ENCODE measurements at places on chromosomes 11 and 22.

GRCh38 chr22:38073150-38074130 is 10.5 kb downstream of the SLC16A8 start:
- no peak for DNase-seq

DNA sequence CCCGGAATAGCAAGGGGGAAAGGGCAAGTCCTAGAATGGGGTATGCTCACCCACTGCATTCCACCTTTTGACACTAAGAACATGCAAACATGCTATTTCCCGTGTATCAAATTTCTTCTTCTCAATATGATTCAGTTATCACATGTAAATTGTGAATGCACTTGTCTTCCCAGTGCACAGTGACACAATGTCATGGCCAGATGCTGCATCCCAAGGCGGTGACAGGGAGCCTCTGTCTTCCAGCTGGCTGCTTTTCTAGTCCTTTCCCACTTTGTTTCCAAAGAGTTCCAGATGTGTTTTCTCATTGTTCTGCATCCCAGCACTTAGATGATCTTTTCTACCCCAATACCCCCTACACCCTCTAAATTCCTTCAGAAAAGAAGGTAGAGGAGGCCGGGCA is 12.4 kb downstream of the SLC25A18 start:
- DNase-seq: no peak

DNA sequence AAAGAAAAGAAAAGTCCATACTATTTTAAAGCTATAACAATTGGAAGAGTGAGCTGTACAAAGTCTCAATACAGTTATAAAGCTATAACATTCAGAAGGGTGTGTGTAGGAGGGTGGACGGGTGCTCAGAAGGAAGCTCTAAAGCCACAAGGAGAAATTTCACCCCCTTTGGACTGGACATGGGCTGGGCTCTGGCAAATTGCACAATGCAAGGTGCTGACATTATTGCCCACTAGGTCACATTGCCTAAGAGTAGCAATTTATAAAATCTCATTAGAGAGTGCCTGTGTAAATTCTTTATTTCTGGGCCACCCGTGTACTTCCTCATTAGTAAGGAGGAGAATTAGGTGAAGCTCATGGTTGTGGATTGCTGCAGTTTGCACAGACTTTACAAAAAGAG is 5.7 kb upstream of the APOBEC3A start:
- DNase-seq: no peak

GRCh38 chr11:61146416-61146815 is 14.8 kb downstream of the VPS37C start:
- DNase-seq: no peak

DNA sequence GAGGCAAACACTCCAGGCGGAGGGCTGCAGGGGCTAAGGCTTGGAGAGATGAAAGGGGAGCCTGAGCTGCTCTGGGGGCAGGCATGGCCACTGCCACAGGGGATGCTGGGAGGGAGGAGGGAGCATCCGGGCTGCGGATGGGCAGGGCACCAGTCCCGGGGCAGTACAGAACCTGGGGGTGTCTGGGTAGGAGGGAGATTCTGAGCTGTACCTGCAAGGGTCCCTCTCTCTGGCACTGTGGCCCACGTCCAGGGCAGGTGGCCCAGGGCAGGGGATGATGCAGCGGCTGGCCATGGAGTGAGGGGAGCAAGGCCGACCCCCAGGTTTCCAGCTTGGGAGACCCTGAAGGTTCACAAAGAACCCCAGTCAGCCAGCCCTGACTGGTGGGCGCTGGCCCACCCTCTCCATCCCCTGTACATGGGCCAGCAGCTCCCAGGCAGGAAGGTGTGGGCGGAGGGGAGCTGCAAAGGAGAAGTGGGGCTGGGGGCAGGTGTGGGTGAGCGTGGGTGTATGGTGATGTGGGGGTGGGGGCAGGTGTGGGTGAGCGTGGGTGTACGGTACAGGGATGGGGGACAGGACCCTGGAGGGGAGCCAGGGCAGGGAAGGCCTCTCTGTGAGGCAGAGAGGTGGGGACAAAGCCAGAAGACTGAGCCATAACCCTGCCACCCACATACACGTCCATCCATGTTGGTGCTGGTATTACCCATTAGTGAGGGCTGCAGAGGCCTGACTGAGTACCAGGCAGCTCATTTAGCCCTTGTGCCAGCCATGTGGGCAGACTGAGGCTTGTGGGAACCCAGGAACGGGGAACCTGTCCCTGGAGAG is 2.2 kb upstream of the TNFRSF13C start:
- no peak for DNase-seq

DNA sequence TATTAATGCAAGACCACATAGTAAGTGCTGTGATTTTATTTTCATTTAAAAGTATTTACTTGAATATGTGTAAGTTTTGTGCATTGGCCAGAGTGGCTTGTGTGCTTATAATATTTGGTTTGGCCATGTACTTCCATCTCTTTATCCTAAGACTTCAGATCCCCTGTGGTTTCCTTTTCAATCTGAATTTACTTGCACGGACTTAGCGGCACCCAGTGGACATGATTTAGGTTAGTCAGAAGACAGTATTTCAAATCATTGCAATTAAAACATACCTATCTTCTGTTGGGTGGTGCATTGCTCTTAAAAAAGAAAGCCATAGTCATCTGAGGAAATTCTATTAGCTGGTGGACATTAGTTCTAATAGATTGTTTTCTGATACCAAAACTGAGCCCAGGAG is 30.7 kb downstream of the PIWIL4 start:
- DNase-seq: no peak

- no peak for DNase-seq
Observed at GRCh38 chr22:48205790-48206189, 1443.3 kb downstream of the TBC1D22A start.

DNA sequence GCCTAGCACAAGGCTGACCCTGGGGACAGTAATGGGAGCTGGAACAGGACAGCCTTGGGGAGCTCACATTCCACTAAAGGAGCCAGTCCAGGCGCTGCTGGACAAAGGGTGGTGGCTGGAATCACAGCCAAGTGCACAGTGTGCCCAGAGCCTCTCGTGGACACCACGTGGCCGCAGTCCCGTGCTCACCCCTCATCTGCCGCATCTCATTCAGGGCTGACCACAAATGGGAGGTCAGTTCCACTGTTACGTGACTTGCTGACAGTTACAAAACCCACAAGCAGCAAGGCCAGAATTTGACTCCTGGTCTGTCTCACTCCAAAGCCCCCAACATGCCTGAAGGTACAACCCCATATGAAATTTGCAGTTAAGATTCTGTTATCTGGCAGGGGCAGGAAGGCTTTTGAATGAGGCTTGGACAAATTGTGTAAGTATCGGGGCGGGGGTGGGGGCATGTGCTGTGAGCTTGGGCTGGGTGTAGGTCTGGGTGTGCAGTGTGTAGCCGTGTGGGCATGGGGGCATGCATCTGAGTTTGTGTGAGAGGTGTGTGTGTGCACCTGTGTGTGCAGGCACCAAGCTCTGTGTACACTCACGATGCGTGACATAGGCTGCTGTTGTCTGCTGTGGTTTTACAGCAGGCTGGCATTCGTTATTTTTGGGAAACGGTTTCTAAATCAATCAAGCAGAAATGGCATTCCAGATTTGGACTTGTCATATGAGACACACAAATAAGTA is 301.7 kb downstream of the BRD1 start:
- DNase-seq: no peak

DNA sequence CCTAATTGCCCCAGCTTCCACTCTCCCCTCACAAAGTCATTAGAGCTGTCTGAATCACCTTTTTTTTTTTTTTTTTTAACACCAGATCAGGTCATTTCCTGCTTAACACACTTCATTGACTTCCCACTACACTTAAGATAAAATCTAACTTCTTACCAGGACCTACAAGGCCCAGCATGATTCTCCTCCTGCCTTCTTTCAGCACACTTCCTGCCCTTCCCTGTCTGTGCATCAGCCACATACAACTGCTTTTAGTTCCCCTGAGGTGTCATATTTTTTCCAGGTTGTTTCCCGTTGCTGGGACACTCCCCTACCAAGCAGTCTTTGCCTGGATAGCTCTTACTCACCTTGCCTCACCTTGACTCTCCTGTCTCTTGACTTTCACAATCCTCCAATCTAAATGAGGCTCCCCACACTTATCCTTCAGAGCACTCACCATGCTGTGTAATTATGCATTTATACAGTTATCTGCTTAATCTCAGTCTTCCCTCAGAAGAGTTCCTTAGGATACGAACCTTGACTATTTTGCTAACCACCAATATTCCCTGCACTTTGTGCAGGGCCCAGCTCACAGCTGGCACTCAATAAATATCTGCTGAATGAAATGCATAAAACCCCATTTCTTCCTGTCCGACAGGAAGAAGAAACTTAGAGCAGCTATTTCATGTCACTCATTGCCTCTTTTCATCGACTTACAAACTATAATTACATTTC is 96.6 kb upstream of the AKIP1 start:
- no peak for DNase-seq

DNA sequence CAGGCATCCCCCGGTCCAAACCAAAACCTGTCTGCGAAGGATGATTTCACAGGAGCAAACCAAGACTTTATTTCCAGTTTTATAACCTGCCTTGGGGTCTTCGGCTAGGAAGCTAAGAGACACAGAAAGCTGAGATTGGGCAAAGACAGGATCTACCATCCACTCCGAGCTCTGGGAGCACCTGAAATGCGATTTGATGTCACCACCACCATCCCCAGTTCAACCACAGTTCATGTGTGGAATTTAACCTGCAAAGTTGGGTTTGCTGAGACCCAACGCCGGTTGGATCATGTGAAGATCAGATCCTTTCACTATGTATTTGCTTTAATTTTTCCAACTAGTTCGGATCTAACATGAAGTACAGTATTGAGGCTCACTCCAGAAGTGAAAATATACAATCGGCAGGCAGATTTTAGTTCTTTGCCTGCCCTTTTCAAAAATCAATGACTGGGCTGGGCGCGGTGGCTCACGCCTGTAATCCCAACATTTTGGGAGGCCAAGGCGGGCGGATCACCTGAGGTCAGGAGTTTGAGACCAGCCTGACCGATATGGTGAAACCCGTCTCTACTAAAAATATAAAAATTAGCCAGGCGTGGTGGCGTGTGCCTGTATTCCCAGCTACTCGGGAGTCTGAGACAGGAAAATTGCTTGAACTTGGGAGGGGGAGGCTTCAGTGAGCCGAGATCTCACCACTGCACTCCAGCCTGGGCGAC is 1.4 kb upstream of the C11orf24 start:
- DNase-seq: no peak

DNA sequence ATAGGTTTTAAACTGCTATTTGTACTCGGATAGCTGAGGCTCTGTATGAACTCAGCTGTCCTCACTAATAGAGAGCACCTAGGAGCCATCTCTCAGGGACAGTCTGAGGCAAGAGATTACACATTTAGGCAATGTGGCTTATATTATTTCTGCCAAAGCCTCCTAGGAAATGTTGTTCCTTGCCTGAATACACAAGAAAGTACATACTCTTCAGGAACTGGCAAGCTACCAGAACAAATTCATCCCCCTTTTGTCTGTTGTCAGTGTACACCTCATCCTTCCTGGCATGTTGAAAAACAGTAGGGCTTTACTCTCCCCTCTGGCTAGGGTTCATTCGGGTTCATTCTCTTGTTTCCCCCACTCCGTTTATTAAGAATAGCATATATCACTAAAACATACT is 615.9 kb upstream of the FAT3 start:
- DNase-seq: no peak

DNA sequence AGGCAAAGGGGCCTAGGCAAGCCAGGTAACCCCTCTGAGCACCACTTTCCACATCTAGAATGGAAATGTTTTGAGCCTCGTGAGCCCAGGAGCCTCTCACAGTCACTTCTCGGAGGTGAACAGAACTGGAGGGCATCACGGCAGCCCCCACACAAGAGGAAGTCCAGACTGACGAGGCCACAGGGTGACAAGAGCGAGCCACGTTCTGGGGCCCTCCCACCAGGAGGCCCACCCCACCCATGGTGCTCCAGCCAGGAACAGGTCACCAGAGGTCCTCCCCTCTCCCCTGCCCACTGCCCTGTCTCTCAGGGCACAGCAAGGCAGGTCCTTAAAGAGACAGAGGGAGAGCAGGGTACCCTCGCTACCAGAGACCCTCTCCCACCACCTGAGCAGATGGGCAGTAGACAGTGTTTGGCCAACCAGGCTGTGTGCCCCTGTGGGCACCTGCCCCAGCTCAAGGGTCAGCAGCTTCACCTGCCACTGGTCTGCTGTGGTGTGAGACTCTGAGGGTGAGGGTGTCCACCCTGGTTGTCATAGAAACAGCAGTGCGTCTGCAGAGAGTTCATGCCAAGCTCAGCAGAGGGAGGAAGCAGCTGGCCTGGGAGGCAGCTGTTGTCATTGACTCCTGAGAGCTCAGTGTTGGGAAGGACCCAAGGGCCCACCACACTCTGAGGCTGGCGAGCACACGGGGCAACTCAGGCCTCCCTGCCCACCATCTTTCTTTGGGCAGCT is 31.4 kb downstream of the RSPH14 start:
- DNase-seq: no peak

DNA sequence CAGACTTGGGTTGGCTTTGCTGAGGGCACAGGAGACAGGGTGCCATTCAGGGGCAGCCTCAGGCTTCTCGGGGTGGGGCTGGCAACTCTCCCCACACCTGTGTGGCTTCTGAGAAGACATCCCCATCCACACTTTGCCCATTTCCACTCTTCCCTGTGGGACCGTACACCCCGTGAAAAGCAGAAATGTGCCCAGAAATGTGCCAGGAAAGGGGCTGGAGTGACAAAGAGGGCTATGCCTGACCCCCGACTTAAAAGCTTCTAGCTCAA is 50.6 kb downstream of the SGSM3 start:
- DNase-seq: no peak

- no peak for DNase-seq
Observed at GRCh38 chr11:19689281-19690000, 23.2 kb upstream of the NAV2 start.

GRCh38 chr11:134801570-134801969 is 389.5 kb upstream of the B3GAT1 start:
- DNase-seq: no peak

All from activated CD4-positive, alpha-beta T cell treated with anti-CD3 and anti-CD28 coated beads, Interleukin-10, Interleukin-2, amounts not matched to agents 100 ng/mL and 50 ng/mL, durations not matched to agents 16 hours and 8 hours (primary cell).